Endothelial cell of umbilical vein (primary cell): ENCODE measurements at places on chromosomes 11 and 22. TPM values are rescaled to one million over a fixed set of nuclear protein-coding genes. Genes with fewer than 3 reads are reported as not detected.

CNTN5 gene
- total RNA-seq, result not detected in 2 replicates

- no peak for DNase-seq
These were observed 28.7 kb upstream of the NAV2 start for GRCh38 chr11:19683862-19684491.

DNA sequence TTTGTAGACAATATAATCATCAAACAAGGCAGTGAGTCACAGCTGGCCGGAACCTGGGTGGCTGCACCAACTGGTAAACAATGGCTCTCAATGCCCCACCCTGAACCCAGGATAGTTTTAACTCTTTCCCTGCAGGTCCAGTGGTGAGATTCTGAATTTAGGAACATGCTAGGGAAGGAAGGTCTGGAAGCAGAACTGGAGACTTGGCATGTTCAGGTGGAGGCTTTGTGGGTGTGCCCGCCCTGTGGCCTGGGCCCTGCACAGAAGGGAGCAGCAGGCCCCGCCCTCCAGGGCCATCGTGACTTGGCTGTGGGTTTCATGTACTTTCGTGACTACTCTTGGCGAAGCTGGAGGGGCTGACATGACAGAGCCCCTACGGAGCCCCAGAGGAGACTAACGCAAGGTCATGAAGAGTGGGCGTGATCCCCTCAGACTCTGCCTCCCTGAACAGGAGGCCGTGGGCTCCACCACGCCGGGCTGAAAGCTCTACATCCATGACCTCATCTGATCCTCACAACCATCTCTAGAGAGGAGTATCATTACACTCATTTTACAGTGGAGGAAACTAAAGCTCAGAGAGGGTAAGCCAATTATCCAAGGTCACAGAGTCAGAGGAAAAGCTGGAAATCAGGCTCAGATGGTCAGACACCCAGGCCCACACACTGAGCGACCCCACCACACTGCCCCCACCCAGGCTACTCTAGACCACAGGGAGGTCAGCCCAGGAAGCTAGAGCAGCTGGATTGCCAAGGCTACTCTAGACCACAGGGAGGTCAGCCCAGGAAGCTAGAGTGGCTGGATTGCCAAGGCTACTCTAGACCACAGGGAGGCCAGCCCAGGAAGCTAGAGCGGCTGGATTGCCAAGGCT lies 27.3 kb downstream of the MAFF start:
- peak; percentile 89 for DNase-seq

MRGPRF gene
- total RNA-seq, result not detected in 2 replicates

DNA sequence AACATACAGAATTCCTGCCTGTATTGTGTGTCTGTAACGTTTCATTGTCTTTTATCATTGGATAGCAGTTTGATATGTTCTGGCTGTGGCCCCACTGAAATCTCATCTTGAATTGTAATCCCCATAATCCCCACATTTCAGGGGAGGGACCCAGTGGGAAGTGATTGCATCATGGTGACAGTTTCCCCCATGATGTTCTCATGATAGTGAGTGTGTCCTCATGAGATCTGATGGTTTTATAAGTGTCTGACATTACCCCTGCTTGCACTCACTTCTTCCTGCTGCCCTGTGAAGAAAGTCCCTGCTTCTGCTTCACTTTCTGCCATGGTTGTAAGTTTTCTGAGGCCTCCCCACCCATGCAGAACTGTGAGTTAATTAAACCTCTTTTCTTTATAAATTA lies 19.6 kb upstream of the MTMR2 start:
- DNase-seq, result no peak

GRCh38 chr11:342328-342727 lies 21.7 kb upstream of the IFITM3 start:
- no peak for DNase-seq

DNA sequence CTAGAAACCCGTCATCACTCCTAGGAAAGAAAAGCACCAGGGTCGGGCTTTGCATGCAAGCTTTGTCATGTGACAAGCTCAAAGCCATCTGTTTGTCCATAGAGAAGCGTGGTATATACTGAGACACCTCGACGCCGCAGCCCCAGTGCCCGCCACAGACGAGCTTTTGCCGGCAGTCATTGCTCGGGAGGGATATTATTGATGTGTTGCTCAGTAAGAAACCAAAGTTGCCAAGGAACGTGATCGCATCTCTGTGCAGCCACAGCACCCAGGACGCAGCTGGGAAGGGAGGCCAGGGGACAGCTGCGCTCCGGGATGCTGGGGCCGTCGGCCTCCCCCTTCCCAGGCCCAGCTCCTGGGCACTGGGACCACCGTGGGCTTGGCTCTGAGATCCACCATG lies 89.5 kb upstream of the KCNQ1OT1 start:
- no peak for DNase-seq

UBQLN3 gene
- total RNA-seq, result not detected in 2 replicates

DNA sequence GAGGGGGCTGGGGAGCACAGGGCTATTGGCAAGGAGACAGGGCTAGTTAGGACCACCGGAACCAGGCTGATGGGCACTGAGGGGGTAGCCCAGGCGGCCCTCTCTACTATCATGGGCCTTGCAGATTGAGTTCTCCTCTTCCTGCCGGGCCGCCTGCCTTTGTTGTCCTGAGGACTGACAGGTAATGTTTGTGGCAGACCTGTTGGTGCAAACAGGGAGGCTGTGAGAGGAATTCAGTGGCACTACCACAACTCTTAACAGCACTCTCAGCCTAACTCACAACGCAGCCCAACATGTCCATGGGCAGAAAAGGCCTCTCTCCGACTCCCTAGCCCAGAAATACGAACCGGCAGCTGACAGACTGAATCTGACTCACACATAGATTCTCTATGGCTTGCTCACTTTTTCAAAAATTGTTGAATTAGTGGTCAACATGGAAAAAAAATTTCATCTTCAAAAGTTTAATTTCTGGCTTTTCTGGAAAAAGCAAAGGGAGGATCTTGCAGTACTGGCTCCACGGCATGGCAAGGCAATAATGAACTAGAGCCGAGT lies 11.4 kb downstream of the KCNJ5 start:
- DNase-seq, result no peak

- no peak for DNase-seq
These were observed 399.5 kb downstream of the ETS1 start for GRCh38 chr11:128187835-128188234.

FAM227A gene
- 1.4 and 1.9 TPM in 2 replicates for total RNA-seq

DNA sequence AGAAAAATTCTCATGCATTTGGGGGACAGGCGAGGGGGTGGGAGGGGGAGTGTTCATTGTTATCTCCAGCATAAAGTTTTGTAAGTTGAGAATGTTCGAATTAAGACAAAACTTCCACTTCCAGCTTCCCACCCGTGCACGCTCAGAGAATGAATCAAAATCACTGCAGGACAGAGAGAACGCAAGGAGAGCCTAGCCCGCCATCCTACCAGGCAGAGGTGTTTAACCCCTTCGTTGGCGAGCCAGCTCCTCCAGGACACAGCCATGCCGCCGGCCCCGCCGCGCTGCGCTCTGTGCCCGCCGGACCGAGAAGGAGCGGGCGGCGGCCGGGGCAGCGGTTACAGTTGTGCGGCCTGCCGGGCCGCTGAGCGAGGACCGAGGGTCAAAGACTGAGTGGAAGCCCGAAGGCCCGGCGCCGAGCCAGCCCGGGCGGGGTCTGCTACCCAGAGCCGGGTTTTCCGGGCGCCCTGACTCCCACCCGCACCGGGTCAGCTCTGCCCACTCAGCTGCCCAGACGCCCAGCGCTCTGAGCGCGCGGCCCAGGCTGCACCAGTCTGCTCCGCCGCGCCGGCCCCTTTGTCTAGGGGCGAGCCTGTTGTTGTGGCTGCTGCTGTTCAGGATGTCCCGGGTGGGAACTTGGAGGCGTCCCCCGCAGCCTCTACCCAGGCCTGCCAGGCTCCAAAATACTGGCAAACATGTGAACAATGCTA lies at the start of gene NOX4:
Gene NOX4, minus strand, starts transcription at position 395 of the 710 bp plus-strand sequence. Its CDS starts 129 bp downstream, at position 266.
- DNase-seq, result peak; percentile 89
